PC-9 (cell line): ENCODE measurements at places on chromosomes 12 and 14. TPM values are rescaled to one million over a fixed set of nuclear protein-coding genes. Genes with fewer than 3 reads are reported as not detected.

KERA gene
- total RNA-seq, result not detected in 2 replicates

- DNase-seq, result no peak
Observed at GRCh38 chr14:73888460-73888725, 1.7 kb downstream of the ZNF410 start.

- no peak for DNase-seq
Observed at GRCh38 chr12:96208801-96209549, 14.8 kb downstream of the ELK3 start.

DNA sequence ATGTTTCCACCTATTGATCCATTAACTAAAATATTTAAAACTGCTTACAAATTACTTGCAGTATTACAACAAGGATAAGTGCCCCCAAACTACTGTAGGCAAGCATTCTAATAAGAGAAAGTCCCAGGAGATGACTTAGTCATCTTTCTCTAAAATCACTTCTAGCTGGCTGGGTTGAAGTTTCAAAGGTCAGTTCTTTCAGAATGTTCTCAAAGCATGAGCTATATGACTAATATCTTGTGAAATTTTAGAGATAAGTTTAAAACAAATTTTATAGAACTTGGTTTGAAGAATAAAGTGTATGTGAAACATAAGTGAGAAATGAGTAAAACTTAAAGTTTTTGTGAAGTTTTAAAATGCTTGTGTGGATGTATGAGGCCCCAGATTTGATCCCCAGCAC lies 24.3 kb upstream of the OR6J1 start:
- DNase-seq, result no peak

DNA sequence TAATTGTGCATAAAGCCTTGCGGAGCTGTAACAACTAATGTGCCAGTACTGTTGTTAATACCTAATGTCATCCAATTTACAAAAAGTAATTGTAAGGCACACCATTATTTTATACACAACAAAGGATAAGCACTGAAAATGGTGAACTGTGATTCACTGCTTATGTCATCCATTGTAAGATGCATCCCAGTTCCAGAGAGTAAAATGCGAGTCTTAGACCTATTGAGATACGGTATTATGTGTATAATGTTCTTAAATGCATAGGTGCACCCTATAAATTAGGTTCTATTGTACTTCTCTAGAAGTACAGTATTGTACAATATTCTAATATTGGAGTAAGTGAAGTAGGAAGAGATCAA lies 406 bp downstream of the PARP2 start:
- DNase-seq, result no peak

DNA sequence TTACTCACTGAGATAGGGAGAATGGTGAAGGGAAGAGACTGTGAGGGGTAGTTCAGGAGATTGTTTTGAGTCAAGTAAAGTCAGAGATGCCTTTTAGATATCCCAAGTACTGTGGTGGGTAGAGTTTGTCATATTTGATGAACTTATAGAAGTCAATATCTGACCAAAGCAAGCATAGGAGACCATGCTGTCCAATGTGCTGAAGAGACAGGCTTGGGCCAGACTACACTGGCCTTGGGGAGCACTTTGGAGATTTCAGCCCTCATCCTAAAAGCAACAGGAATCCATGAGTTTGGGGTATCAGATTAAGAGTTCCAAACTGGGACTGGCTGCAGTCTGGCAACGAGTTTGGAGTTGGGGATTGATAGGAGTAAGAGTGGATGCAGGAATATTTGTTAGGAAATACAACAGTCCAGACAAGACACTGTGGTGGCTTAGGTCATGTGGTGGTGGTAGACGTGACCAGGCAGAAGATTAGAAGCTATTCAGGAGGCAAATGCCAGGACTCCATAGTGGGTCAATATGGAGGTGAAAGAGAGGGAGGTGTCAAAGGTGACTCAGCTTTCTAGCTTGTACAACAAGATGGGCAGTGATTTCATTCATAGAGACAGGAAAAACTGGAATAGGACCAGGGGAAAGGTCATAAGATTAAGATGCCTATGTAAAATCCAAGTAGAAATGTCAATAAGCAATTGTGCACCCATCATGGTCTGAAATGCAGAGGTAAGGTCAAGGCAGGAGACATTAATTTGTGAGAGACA lies 81.9 kb downstream of the FAR2 start:
- DNase-seq, result peak; percentile 21

- DNase-seq, result no peak
Observed at GRCh38 chr12:128077211-128077916, 189.6 kb upstream of the TMEM132C start.
